ENCODE measurements at places on chromosomes 2 and 18. TPM values are rescaled to one million over a fixed set of nuclear protein-coding genes. Genes with fewer than 3 reads are reported as not detected.

PREPL gene
- total RNA-seq = 12.0 TPM

STEAP3 gene
- total RNA-seq = 7.7 TPM

PSMA8 gene
- total RNA-seq = not detected

LRPPRC gene
- 47.2 TPM for total RNA-seq

FAHD2A gene
- total RNA-seq = 27.3 TPM

RAPGEF4 gene
- 17.7 TPM for total RNA-seq

ARHGAP15 gene
- under 0.01 TPM for total RNA-seq

STPG4 gene
- under 0.01 TPM for total RNA-seq

Measured in dermis microvascular lymphatic vessel endothelial cell (primary cell).